ENCODE measurements at places on chromosomes 1 and 21.

- no peak for DNase-seq
Measured at GRCh38 chr1:164380893-164381292, 178.1 kb upstream of the PBX1 start.

DNA sequence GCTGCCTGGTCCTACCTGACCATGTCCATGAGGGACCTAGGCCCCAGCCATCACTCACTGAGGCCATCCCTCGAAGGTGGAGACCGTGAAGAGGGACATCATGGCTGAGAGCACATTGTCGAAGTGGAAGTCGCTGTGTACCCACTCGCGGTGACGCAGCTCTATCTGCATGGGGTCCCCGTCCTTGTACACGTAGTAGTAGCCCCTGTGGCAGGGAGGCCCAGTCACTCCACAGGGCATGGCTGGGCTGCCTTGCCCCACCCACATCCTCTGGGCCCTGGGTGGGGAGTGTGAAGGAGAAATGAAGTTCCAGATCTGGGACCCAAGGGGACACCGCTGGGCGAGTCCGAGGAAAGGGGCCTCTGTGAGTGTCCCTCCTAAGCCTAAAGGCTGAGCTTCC, 38.4 kb upstream of the KIF21B start:
- no peak for DNase-seq

DNA sequence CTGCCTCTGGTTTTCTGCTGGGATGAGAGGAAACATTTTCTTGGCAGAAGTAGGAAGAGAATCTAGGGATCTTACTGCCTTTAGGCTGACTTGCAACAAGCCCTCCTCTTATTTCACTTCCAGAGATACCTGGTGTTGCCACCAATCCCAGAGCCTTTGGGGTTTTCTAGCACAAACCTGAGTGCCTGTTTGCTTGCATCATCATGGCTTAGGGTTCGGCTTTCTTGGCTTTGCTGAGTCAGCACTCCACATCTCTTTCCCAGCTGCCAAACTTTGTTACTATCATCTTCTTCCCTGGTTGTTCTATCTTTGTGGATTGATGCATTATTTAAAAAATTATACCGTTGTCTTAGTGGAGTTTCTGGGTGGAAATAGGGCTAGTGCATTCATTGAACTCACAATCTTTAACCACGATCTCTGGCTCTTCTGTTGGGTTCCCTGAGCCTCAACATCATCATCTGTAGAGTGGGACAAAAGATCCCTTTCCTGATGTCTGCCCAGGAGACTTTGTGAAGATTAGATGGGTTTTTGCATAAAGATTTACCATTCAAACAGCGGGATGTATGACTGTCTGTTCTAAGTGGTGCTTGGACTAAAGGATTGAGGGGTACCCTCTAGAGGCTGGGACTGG, 76.6 kb upstream of the SELENON start:
- no peak for DNase-seq

DNA sequence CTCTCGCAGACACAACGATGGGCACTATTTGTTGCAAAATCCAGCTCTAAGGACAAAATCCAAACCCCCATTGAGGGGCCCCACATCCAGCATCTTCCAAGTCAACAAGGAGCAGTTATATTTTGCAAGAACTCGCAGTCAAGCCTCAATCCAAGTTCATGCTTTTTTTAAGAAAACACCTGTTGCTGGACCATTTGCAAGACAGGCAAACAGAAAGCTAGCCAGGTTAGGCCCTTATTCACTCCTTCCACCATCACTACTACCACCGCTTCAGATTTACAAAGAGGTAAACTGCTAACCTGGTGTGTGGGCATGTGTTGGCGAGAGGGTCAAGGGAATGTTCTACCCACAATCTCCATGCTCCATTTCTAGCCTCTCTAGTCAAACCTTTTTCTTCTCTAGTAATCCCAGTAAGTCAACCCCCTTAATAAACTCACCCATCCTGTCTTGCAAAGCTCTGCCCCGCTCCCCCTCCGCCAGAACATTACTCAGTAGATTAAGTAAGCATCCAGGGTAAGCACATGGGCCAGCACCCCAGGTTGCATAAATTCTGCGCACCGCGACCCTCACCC, 703 bp downstream of the ERI3 start:
- no peak for DNase-seq

DNA sequence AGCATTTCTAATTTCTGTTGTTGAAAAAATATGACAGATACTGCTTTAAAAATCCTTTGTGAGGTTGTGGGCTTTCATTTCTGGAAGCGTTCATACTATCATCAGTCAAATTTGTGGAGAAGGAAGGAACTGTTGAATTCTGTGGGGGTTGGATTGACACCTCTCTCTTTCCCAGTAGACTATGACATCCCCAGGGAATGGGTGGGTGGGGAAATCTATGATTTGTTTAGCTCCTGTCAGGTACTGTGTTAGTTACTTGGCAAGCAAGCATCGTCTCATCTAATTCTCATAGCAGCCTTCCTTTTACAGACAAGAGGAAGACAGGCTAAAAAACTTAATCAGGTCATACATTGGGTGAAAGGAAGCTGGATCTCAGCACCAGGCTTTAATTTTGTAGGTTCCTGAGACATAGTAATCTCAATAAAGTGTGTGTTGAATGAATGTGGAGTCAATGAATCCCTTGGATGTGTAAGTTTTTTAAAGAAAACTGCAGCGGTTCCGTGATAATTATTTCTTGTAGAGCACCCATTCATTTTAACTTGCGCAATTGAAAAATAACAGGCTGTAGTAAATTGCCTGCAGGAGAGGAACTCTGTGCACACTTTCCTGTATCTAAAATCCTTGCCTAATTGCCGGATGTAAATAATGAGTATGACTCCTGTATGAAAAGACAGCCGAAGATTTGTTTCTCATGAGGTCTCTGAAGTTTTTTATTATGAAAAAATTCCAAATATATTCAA, 60.6 kb downstream of the MYOM3 start:
- no peak for DNase-seq

DNA sequence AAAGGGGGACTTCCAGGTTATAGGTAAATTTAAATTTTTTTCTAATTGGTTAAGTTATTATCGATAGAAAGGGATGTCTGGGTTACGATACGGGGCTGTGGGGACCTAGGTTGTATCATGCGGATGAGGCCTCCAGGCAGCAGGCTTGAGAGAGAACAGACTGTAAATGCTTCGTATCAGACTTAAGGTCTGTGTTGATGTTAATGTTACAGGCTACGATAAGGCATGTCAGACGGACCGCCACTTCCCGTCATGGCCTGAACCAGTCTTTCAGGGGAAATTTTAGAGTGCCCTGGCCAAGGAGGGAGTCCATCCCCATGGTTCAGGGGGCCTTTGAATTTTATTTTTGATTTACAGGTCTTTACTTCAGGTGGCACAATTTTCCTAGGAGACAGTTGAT, 16.7 kb downstream of the ABCG1 start:
- DNase-seq, result no peak

DNA sequence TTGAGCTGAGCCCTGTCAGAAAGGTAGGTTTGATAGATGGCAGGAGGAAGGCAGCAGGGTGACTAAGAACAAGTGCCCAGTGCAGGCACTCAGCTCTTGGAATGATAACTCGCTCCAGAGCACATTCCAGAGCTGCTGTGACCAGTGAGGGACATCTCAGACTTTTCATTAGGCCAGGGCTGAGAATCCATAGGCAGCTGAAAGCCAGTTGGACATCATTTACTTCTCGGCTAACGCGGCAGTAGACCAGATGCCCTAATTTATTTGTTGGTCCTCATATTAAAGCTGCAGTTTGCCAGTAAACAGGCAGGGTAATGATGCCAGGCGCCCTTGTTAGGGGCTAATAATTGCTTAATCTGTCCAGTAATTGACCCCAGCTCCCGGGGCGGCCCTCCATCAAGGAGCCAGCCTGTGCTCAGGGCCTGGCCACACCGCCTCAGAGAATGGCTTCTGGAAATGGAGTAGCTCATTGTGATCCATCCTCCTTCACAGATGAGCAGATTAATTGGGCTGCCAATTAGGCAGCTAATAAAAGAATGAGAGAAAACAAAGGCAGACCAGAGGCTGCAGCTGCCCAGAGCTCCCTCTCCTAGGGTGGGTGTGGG, 122.0 kb downstream of the BEND5 start:
- DNase-seq, result no peak

DNA sequence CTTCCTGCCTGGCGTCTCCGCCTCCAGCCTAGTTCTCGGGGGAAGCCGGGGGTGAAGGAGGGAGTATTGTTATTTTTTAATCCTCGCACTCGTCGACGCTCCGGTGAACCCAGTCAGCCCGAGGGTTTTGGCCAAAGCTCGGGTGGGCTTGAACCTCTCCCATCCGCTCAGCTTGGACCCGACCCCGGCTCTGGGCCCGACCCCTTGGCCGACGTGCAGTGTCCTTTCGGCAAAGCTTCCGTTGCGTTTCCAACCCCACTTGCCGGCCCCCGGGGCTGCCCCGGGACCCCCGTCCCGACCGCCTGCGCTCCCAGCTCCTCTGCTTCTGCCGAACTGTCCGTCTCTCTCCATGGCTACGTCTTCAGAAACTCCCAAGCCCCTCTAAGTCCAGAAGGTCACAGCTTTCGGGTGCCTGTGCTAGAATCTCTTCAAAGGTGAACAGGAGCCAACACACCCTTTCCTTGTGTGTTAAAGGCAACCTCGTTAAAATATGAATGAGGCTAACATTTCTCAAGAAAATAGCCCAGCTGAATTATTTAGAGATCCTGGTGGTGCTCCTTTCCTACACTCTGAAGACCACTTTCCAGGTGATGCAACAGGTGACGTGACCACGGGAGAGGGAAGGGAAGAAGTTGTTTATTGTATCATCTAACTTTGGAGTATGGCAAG, 647 bp downstream of the DESI2 start:
- no peak for DNase-seq

DNA sequence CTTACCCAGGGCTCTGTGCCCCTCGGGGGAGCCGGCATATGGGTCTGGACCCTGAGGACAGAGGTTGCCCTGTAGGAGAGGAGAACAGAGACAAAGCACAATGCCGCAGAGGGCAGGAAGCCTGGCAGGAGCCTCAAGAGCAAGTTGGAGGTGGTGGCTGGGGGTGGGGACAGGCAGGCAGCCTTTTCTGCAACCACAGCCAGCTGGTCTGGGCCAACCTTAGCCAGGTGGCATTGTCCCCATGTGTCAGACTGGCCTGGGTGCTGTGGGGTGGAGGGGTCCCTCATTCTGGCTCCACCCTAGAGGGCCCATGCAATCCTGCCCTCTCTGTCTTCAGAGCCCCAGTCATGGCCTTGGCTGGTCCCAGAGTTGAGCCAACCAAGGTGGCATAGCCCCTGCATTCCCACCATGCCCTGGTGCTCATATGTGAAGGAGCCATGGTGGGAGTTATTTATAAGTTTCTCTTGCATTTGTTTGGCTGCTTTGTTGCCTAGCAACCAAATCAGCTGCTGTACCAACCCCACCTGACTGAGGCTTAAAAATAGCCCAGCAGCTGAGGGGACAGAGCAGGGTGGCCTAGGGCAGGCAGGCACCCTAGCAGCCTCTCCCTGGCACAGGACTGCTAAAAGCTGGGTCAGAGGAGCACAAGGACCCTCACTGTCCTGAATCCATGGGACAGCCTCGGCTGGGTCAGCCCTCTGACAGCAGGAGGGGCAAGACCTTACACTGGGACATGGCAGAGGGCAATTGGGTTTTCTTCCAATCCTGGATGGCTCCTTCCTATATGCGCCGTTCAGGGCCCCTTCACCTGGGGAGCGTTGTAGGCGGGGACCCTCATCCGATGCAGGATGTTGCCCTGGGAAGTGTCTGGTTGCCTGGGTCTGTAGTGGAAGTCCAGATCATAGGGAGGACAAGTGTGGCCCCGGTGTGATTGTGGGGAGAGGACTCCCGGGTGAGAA, 19.5 kb downstream of the MAP7D1 start:
- no peak for DNase-seq

DNA sequence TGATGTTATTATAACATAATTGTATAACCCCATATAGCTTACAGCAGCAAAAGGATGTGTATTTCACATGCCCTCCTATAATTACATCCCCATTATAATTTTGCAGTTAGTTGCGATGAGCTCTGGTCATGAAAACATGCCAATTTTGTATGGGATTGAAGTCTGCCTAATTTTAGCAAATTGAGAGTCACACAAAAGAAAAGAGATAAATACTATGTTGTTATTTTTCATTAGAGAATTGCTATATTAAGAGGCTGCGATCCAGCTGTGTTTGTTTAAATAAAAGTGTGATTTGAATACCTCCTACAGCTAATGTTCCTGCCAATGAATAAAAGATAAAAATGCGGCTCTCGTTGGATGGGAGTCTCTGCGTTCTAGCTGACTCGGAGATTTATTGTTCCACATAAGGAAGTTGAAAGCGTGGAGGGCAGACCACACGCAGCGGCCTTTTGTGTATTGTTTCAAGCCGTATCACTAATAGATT, 461.0 kb upstream of the NFIA start:
- no peak for DNase-seq

DNA sequence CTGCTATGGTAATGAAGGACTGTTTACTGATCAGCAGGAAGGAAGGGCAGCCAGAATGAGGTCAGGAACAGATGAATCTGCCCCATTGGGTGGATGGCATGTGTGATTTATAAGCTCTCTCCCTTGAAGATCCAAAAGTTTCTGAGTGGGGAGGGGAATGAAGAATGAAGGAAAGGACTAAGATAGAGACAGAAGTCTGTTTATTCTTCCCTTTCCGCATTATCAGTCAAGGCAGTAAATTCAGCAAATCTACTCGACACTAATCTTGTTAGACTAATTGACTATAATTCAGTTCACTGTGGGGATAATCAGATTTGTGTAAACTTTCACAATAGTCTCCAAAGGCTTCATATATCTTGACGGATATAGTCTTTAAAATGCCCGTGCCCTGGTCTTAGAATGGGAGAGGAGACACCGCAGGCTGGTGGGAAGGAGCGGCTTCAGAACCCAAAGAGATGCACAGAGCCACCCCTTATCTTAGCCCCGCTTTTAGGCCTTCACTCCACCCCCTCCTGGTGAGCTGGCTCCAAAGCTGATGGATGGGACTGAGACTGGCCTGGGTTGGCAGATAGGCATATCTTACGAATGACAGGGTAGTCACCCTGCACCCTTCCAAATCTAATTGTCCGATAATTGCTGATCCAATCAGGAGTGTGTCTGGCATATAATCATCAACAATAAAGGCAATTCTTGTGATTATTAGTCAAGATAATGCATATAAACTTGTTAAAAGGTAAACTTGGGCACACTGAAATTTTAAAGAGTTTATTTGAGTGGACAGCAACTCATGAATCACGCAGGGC, 76.0 kb upstream of the PPM1J start:
- no peak for DNase-seq

DNA sequence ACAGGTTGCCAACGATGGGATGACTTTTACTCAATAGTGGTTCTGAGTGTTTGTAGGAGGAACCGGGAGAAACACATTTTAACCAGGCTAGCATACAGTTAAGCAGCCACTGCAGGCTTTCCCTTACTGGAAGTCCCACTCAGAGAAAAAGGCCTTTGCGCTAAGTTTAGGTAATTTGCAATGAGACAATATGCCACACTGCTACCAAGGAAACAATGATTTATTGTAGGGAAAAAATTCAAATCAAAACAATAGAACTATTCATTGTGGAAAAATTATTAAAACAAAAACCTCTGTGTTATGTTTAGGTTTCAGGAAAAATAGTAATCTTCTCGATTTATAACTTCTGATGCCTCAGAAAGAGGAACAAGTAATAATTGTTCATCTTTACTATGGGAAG, 51.4 kb upstream of the CR2 start:
- DNase-seq, result no peak

Data from right atrium auricular region (tissue), 2 donors.